A549 (cell line): ENCODE measurements at places on chromosomes 4 and X. TPM values are rescaled to one million over a fixed set of nuclear protein-coding genes. Genes with fewer than 3 reads are reported as not detected.
A peak's percentile ranks its signal among the peaks of the same experiment; 100 is the strongest.

DNA sequence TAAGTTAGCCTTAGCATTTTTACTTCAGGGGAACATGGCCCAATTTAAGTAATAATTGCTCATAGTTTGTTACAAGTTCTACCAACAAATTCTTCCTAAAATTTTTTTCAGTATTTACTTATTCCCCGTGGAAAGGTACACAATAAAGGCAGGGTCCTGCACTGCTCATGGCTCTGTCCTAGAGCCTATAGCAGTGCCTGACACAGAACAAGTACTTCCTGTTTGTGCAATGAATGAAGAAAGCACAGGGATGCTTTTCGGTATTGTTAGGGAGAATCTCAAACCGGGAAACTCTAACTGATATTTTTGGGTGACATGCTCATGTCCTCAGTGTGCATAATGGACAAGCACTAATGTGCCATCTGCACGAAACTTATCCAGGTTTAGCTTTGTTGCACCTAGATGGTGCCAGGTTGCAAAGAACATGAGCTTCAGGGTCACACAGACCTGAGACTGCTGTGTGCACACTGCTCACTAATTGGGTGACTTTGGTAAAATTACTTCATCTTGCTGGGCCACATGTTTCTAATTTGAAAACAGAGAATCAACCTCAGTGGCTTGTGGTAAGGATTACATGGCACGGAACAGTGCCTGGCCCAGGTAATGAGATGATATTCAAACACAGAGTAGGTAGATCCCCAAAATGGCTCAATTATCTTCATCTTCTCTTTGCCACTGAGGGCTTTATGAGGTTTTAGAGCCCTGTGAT lies 175.8 kb upstream of the NPY2R start:
- DNase-seq, result no peak

GRCh38 chrX:129529685-129530281 lies 6.5 kb upstream of the SMARCA1 start:
- DNase-seq, result no peak

DNA sequence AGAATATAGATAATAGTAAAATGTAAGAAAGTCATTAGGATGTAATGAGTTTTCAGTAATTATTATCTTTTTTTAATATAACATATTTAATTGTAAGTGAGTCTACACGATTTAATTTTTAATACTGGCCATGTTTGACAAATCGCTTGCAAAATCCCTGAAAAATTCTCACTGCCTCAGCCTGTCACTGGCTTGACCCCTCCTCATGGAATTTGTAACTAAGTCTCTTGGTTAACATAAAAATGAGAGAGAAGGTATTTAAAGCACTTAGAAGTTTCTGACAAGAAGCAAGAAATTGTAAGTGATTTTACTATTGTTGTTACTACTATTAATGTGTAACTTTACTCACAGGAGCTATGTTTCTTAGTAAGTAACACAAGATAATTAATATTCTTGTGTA lies 237.9 kb upstream of the GK2 start:
- DNase-seq, result no peak

- no peak for DNase-seq
These were observed 107.9 kb downstream of the FBXW7 start for GRCh38 chr4:152427981-152428380.

DNA sequence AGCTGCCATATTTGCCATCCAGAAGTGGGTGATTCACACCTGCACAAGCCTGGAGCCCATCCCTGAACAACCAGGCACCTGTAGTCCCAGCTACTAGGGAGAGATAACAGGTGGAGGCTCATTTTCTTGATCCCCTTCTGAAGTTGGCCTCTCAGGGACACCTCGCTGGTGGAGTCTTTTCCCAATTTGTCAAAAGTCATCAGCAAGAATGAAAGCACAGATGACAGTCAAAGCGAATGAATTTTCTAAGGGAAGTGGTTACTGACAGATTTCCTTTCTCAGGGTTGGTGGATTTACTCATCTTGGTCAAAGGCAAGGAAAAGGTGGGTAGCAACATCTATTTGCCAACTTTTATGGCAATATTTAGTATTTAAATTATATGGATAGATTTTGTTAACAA lies 36.5 kb downstream of the FGFBP1 start:
- no peak for DNase-seq

DNA sequence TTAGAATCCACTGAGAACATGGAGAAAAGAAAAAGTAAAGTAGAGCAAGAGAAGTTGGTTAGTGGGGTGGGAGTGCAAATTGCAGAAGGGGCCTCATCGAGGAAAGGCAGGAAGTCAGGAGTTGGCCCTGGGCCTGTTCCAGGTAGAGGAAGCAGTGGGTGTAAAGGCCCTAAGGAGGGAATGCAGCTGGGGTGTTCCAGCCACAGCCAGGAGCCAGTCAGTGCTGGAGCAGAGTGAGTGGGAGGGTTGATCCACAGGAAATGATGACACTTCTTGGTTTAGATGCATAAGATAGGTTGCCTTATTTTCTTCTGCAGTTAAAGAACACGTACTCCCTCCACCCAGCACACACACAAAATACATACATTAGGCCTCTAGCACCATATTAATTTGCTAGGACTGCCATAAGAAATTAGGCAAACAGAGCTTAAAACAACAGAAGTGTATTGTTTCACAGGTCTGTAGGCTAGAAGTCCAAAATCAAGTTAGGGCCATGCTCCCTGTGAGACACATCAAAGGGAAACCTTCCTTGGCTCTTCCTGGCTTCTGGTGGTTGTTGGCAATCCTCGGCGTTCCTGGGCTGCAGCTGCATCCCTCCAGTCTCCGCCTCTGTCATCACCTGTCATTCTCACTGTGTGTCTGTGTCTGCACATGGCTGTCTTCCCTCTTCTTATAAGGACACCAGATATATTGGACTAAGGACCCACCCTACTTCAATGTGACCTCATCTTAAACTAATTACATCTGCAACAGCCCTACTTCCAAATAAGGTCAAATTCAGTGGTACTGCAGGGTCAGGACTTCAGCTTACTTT lies 205.9 kb downstream of the AASDH start:
- no peak for DNase-seq

- DNase-seq, result no peak
These were observed 82.4 kb upstream of the SMIM10 start for GRCh38 chrX:134908356-134908755.

GRCh38 chr4:9924750-9925149 lies 96.5 kb downstream of the SLC2A9 start:
- DNase-seq, result no peak

DNA sequence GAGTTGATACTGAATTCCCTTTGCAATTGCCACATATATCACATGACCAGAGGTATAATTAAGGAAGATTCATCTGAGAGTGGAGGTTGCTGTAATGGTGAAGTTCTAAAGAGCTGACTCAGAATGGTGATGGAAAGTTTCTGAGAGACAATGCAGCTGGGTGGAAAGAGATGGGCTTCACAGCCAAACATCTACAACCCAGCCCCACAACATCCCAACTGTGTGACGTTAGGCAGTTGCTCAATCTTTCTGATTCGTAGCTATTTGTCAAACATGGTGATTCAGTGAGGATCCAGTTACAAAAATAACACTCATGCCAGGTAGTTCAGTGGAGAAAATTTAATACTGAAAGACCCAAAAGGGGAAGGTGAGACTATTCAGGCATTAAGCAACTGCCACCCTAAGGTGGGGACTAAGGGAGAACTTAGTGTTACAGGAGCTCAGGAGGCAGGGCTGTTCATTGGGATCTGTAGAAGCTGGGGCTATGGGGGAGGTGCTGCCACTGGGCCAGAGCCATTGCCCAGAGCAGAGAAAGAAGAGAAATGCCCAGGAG lies 6.9 kb upstream of the AFF1 start:
- DNase-seq, result peak; percentile 83

GRCh38 chrX:50814701-50815100 lies 707 bp upstream of the SHROOM4 start:
- DNase-seq, result no peak

DNA sequence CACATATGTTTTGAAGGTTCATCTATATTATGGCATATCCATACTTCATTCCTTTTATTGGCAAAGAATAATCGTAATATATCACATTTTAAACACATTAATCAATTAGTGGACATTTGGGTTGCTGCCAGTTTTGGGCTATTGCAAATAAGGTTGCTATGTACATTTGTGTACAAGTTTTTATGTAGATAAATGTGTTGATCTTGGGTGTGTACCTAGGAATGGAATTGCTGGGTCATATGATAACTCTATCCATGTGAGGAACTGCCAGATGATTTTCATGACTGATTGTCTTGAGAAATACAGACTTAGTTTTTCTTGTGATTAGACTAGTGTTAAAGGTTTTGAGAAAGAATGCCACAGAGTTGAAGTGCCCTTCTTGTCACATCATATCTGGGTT lies 99.2 kb upstream of the RAB40AL start:
- no peak for DNase-seq

DNA sequence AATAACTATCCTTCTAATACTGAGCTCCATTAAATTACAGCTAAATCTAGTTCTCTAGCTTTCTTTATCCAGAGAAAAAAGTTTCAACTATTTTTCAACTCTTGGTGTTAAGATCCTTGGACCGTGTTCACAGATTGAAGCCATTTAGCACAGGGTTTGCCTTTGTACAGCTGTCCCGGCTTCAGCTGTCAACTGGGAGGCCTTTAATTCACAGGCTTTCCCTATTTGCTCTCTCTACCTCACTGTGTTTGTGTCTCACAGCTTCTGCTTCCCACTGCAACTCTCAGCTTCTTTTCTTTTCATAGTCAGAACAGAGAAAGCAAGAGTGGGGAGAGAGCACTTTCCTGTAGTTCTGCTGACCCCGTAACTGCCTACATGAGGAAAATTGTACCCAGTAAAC lies 76.9 kb upstream of the SMAD1 start:
- no peak for DNase-seq

DNA sequence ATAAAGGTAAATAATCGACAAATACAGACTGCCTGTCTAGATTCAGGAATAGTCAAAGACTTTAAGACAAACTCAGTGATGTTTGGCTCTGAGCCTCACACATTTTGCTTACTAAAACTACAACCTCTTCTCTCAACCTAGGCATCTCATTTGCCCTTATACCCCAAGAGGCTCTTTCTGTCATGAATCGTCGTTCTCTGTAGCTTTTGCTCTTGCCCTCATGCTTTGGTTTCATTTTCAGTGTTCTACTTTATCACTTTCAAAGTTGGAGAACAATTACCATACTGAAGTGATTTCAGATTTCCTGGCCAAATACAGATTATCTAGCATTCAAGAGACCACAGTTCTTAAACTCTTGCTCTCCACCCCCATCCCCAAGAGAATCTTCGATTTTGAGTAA lies 114.1 kb upstream of the RAP2C start:
- no peak for DNase-seq

GRCh38 chrX:134183665-134184064 lies 53.3 kb upstream of the CCDC160 start:
- DNase-seq, result no peak

DNA sequence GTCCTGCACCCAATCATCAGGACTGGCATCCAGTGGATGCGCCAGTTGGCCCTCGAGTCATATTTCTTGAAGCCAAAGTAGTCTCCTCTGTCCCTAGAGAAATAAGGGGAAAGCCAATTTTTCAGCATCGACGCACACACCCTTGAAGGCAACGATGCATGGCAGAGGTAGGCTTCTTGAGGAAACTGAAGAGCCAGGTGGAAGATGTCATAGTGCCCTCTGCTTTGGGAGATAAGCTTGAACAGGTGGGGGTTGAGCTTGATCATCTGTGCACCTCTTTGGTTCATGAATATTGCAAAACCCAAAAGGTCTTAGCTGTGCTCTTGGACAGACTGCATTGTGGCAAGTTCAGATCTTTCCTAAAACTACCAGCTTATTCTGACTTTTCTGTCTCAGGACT lies 34.6 kb upstream of the WDR1 start:
- DNase-seq, result no peak

DNA sequence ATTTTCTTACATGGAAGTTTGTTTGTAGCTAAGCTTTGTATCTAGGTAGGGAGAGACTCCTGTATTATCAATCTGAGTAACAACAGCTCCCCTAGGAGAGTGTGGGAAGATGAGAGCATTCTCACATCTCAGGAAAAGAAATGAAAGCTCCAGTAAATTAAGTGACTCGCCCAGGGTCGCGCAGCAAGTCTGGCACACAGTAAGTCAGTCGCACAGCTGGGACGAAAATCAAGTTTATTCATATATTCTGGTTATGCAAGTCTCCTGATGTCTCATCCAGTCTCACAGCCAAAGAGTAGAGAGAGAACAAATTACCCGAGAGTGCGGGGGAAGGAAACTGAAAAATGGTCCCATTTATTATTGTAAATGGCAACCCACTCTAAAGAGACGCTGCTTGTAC lies 216.1 kb downstream of the STK32B start:
- no peak for DNase-seq

DNA sequence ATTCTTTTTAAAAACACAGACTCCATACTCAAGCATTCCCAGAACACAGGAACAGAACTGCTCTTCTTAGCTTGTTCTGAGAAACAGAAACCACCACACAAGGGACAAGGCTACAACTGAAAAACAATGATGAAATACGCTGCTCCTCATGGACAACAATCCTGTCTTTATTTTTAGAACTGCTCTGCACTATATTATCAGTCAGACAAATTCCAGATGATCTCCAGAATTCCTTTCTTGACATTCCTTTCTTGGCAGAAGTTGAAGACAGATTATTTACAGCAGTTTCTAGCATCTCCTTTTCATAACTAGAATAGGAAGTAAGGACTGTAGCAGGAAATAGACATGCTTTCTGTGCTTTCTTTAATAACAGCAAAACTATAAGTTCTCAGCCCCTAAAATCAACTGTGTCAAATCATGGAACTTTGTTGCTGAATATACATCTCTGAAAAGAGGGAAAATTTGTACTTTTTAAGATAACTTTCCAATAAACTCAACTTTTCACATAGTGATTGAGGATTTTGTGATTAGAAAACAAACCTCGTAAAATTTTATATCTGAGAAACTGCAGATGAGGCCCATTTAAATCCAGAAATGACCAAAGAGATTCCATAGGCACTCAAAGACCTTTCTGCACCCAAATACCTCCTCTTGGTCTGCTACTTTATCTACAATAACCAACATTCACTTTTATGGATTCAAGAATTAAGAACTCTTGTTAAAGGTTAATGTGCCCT lies 35.9 kb downstream of the ANTXR2 start:
- DNase-seq, result no peak

GRCh38 chrX:23765449-23765848 lies 17.5 kb upstream of the SAT1 start:
- no peak for DNase-seq

DNA sequence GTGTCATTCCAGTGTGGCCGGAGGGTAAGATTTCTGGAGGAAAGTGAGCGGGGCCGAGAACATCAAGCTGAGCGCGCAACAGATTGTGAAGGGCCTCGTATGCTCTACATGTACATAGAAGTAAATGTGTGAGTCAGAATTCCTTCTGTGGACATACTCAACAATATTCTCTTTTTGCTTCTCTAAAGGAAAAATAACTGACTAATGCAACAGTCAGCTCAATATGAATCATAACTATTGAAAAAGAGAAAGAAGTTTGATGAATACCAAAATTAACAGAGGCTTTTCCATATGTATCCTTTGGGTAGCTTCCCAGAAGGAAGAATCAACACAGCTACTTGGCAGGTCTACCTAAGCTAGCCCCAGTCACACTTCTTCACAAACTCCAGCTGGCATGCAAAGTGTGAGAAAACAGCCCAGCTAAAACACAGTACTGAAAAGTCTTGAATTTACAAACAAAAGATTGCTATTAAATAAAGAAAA lies 87.5 kb upstream of the ZFP42 start:
- DNase-seq, result no peak

PGAM4 gene
- polyA plus RNA-seq, result 0.17 TPM in 1 of 3 replicates, not detected in the others

ODAM gene
- not detected in 3 replicates for polyA plus RNA-seq

TCEAL7 gene
- polyA plus RNA-seq, result not detected in 3 replicates

KLHL34 gene
- polyA plus RNA-seq, result not detected in 3 replicates

C4orf51 gene
- not detected in 3 replicates for polyA plus RNA-seq

CCKAR gene
- polyA plus RNA-seq, result not detected in 3 replicates
